ENCODE measurements at places on chromosomes 13 and 19. TPM values are rescaled to one million over a fixed set of nuclear protein-coding genes. Genes with fewer than 3 reads are reported as not detected.

GRCh38 chr19:55679343-55680257 lies 4.6 kb downstream of the EPN1 start:
- H3K27ac ChIP-seq = no peak overlapping the region
- H3K4me1 ChIP-seq = peaks cover 51% of the 10 kb centered on the region
- DNase-seq = no peak

DNA sequence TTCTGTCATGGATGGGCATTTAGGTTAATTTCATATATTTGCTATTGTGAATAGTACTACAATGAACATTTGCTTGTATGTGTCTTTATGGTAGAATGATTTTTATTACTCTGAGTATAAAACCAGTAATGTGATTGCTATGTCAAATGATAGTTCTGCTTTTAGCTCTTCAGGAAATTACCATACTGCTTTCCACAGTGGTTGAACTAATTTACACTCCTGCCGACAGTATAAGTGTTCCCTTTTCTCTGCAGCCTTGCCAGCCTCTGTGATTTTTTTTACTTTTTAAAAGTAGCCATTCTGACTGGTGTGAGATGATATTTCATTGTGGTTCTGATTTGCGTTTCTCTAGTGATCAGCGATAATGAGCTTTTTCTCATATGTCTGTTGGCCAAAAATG lies 6.5 kb downstream of the SIGLEC7 start:
- no peak for DNase-seq
- H3K27ac ChIP-seq = no peak overlapping the region
- H3K27me3 ChIP-seq = no peaks in the 10 kb centered on the region
- H3K36me3 ChIP-seq = no peaks in the 10 kb centered on the region
- H3K4me1 ChIP-seq = no peaks in the 10 kb centered on the region

DNA sequence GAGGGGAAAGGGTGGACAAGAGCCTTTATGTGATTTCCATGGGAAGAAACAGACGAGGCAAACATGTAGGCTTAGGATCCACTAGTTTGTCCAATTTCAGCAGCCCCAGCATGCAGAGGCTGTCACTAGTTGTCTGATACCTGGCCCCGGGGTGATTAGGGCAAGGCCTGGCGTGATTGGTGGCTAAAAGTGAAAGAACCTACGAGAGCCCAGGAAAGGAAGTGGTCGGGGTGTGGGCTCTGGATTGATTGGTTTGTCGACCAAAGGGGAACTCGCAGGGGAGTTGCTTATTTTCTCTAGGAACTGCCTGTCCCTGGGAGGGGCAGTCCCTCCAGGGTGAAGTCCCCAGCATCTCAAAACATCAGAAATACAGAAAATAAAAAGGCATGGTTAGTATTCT lies 64.2 kb upstream of the UQCRFS1 start:
- no peak overlapping the region for H3K27ac ChIP-seq
- H3K4me1 ChIP-seq = peaks cover 8% of the 10 kb centered on the region
- H3K27me3 ChIP-seq = no peaks in the 10 kb centered on the region
- peak; percentile 66 for DNase-seq
- no peaks in the 10 kb centered on the region for H3K36me3 ChIP-seq
- H3K4me3 ChIP-seq = no peak overlapping the region

DNA sequence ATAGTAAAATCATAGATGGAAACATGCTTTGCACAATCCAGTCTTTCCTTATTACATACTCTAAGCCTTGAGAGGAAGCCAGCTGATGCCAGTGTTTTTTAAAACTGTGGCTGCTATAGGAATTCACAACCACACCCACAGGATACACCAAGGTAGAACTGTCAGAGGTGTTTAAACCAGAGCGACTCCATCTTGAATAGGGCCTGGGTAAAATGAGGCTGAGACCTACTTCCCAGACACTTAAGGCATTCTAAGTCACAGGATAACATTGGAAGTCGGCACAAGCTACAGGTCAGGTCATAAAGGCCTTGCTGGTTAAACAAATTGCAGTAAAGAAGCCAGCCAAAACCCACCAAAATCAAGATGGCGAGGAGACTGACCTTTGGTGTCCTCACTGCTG lies 1.7 kb downstream of the SCGB2B2 start:
- H3K36me3 ChIP-seq = no peaks in the 10 kb centered on the region
- DNase-seq = no peak
- H3K4me1 ChIP-seq = peaks cover 21% of the 10 kb centered on the region
- H3K27ac ChIP-seq = no peak overlapping the region
- H3K27me3 ChIP-seq = no peaks in the 10 kb centered on the region
- H3K4me3 ChIP-seq = no peak overlapping the region

GRCh38 chr13:102688306-102688973 lies 6.4 kb downstream of the METTL21C start:
- no peaks in the 10 kb centered on the region for H3K36me3 ChIP-seq
- peaks cover 4% of the 10 kb centered on the region for H3K27me3 ChIP-seq
- H3K27ac ChIP-seq = no peak overlapping the region
- DNase-seq = no peak
- H3K4me1 ChIP-seq = peaks cover 12% of the 10 kb centered on the region

- peaks cover 3% of the 10 kb centered on the region for H3K27me3 ChIP-seq
- no peaks in the 10 kb centered on the region for H3K36me3 ChIP-seq
- H3K4me3 ChIP-seq = no peak overlapping the region
- H3K27ac ChIP-seq = no peak overlapping the region
Observed at GRCh38 chr13:110298505-110299282, 8.3 kb downstream of the COL4A1 start.

DNA sequence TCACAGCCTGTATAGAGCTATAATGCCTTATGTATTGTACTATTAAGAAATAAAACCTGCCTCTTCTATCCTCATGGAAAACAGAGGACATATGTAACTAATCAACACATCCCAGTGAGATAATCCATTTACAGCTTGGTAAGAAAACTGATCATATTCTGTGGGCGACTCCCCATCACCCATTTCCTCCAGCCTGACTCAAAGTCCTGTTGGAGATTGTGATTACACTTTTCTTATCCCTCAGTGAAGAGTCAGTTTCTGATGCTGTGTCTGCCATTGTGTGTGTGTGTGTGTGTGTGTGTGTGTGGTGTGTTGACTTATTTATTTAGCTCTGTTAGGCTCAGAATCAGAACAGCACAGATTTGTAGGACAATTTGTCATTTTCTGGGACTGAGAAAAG lies 212.8 kb downstream of the FGF9 start:
- H3K27ac ChIP-seq = no peak overlapping the region
- no peak overlapping the region for H3K4me3 ChIP-seq
- H3K27me3 ChIP-seq = no peaks in the 10 kb centered on the region
- no peak for DNase-seq
- H3K36me3 ChIP-seq = no peaks in the 10 kb centered on the region

GRCh38 chr19:38840583-38840968 lies 9.0 kb upstream of the ECH1 start:
- H3K36me3 ChIP-seq = peaks cover 84% of the 10 kb centered on the region
- peaks cover 64% of the 10 kb centered on the region for H3K4me1 ChIP-seq
- H3K27ac ChIP-seq = peak overlapping the region; percentile 34
- H3K27me3 ChIP-seq = no peaks in the 10 kb centered on the region

DNA sequence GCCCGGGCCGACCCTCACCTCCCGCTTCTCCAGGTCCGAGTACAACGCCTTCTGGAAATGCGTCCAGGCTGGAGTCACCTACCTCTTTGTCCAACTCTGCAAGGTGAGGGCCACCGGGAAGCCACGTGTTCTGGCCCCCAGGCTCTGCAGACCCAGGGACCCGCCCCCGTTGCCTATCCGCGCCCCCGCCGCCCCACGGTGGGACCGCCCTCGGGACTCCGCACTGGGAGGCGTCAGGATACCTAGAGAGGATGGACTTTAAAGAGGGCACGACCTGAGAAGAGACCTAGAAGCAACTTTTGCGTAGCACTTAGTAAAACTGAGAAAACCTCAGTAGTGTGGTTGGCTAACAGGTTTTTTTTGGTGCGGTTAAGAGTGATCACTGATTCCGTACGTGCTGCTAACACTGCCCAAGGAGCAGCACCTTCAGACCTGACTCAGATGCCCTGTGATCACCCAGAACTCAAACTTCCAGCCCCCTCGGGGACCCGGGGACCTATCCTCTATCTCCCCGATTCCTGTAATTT lies 492 bp downstream of the TMEM147 start:
- H3K27me3 ChIP-seq = no peaks in the 10 kb centered on the region
- DNase-seq = peak; percentile 33
- peak overlapping the region; percentile 34 for H3K4me3 ChIP-seq
- peaks cover 24% of the 10 kb centered on the region for H3K4me1 ChIP-seq
- no peaks in the 10 kb centered on the region for H3K36me3 ChIP-seq

DNA sequence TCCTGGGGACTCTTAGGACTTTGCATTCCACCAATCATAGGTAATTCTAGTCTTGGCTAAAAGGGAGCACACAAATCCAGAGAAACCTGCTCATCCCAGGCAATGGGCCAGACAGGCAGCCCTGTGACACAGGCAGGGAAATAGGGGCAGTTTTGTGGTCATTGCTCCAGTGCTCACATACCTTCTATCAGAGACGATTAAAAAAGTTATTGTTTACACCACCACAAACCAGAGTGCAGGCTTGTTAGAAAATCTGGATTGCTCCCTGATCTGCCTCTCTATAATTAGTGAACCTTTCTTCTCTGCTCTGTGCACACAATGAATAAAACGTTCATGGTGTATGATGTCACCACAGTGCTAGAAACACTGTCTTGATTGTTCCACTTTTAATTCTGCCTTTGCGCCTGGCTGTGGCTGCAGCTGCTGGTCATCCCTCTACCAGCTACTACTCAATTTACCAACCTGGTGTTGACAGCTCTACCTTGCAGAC lies 121.6 kb upstream of the SPATA13 start:
- H3K27me3 ChIP-seq = no peaks in the 10 kb centered on the region
- no peak overlapping the region for H3K27ac ChIP-seq
- H3K4me1 ChIP-seq = no peaks in the 10 kb centered on the region

- H3K36me3 ChIP-seq = no peaks in the 10 kb centered on the region
- H3K27me3 ChIP-seq = no peaks in the 10 kb centered on the region
- H3K4me1 ChIP-seq = no peaks in the 10 kb centered on the region
- H3K27ac ChIP-seq = no peak overlapping the region
- no peak for DNase-seq
- H3K4me3 ChIP-seq = no peak overlapping the region
Observed at GRCh38 chr13:33318037-33318436, 32.5 kb upstream of the STARD13 start.

GRCh38 chr13:113951246-113951999 lies 22.5 kb downstream of the C13orf46 start:
- no peak overlapping the region for H3K27ac ChIP-seq
- H3K36me3 ChIP-seq = peaks cover 11% of the 10 kb centered on the region
- no peaks in the 10 kb centered on the region for H3K4me1 ChIP-seq
- H3K27me3 ChIP-seq = no peaks in the 10 kb centered on the region

DNA sequence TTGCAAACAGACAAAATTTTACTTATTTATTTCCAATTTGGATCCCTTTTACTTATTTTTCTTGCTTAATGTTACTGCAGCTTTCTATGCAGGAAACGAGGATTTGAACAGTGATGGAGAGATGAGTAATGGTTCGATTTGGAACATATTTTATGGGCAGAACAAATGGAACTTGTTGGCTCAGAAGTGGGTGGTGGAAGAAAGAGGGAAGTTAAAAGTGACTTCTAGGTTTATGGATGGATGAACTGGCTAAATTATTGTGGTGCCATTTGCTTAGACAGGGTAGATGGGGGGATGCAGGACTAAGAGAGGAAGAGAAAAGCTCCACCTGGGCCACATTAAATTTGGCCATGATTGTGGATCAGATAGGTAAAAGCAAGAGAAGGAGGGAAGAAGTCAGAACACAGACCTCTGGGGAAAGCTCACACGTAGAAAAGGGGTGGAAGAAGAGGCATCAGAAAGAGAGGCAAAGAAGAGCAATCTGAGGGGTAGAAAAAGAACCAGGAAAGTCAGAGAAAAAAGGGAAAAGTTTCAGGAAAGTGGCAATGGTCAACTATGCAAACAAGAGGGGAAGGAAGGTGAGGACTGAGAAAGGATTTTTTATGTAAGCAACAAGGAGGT lies 768 bp upstream of the CYSLTR2 start:
- no peaks in the 10 kb centered on the region for H3K27me3 ChIP-seq
- H3K4me3 ChIP-seq = no peak overlapping the region
- H3K27ac ChIP-seq = peak overlapping the region; percentile 69
- H3K4me1 ChIP-seq = peaks cover 57% of the 10 kb centered on the region

GRCh38 chr19:47447470-47448359 lies 24.0 kb downstream of the SLC8A2 start:
- DNase-seq = peak; percentile 52
- no peak overlapping the region for H3K4me3 ChIP-seq
- H3K27ac ChIP-seq = no peak overlapping the region
- H3K36me3 ChIP-seq = no peaks in the 10 kb centered on the region
- H3K27me3 ChIP-seq = peaks cover 25% of the 10 kb centered on the region

- H3K36me3 ChIP-seq = peaks cover 28% of the 10 kb centered on the region
- H3K4me1 ChIP-seq = no peaks in the 10 kb centered on the region
- DNase-seq = no peak
- H3K4me3 ChIP-seq = no peak overlapping the region
Observed at GRCh38 chr19:2221918-2222317, 14.2 kb downstream of the PLEKHJ1 start.

GRCh38 chr19:14322889-14323463 lies 58.3 kb upstream of the ADGRE5 start:
- no peak overlapping the region for H3K27ac ChIP-seq
- no peaks in the 10 kb centered on the region for H3K4me1 ChIP-seq
- H3K4me3 ChIP-seq = no peak overlapping the region
- H3K27me3 ChIP-seq = no peaks in the 10 kb centered on the region
- no peaks in the 10 kb centered on the region for H3K36me3 ChIP-seq
- no peak for DNase-seq

GRCh38 chr13:110746438-110746837 lies 32.9 kb downstream of the ING1 start:
- no peak overlapping the region for H3K27ac ChIP-seq
- no peak overlapping the region for H3K4me3 ChIP-seq
- no peaks in the 10 kb centered on the region for H3K36me3 ChIP-seq
- no peaks in the 10 kb centered on the region for H3K4me1 ChIP-seq

DNA sequence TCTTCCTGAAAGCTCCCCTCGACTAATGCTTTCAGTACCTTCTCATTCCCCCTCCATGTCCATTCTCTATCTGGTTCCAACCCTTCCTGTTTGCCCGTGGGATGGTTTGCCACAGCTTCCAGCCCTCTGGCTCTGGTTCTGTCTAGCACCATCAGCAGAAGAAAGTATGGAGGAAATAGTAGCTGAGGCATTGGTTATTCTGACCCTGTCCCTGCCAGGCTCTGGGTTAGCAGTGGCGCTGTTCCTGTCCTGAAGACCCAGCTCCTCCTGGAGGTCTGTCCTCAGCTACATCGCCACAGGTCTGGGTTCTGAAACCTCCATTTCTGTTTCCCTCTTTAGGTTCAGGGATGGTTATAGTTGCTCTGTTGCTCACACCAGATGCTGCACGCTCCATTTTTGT lies 604.6 kb upstream of the GPC6 start:
- H3K4me1 ChIP-seq = no peaks in the 10 kb centered on the region
- no peaks in the 10 kb centered on the region for H3K27me3 ChIP-seq
- H3K27ac ChIP-seq = no peak overlapping the region
- no peak overlapping the region for H3K4me3 ChIP-seq

DNA sequence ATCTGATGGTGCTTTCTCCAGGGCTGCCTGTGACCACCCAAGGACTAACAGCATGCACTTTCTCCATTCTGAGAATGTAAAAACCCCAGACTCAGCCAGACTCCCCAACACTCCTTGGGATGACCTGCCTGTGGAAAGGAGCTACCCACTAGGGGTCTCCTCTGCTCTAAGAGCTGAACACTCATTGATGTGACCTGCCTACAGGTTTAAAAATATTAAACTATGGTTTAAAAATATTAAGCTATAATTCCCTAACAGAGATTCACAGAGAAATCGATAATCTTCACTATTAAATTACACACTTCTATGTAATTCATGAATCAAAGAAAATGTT lies 696.2 kb upstream of the SLITRK5 start:
- no peaks in the 10 kb centered on the region for H3K27me3 ChIP-seq
- H3K4me1 ChIP-seq = no peaks in the 10 kb centered on the region
- no peak overlapping the region for H3K27ac ChIP-seq

FCER2 gene
- not detected for total RNA-seq

PTGIR gene
- 1.9 TPM for total RNA-seq

ZNF773 gene
- total RNA-seq = 28.7 TPM

CEACAM4 gene
- total RNA-seq = 0.64 TPM

ZNF99 gene
- not detected for total RNA-seq

URAD gene
- not detected for total RNA-seq

BST2 gene
- total RNA-seq = 55.9 TPM

MUC16 gene
- total RNA-seq = not detected

ADGRE2 gene
- 0.78 TPM for total RNA-seq
